ENCODE measurements at places on chromosomes 7 and 10.

- DNase-seq: no peak
These were observed 11.5 kb upstream of the YAE1 start for GRCh38 chr7:39554583-39555165.

GRCh38 chr10:3054851-3055199, 12.5 kb upstream of the PFKP start:
- DNase-seq: no peak

DNA sequence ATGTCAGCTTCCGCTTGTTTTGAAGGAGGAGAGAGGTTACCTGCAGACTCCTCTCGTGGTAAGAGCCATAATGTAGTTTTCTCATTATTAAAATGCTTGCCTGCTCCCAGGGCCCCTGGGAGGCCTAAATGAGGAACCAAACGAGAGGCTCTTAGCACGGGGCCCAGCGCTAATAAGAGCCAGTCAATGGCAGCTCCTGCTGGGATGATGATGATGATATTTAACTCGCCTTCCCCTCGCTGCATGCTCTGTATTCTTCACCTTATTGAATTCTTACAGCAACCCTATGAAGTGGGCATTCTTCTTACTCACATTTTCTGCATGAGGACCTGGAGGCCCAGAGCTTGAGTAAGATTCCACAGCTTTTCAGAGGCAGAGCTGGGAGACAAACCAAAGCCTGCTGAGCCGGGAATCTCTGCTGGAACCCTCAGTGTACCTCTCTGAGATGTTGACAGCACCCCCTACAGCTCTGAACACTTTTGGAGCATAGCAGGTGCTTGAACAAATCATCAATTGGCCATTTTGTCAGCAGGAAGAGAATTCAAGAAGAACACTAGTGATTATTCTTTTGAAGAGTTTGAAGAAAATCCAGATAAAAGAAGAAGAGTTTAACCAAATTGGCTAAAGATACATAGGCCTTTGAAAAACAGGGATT, 93.1 kb upstream of the HABP2 start:
- DNase-seq: no peak

GRCh38 chr7:7443806-7444350, 91.8 kb downstream of the COL28A1 start:
- no peak for DNase-seq

DNA sequence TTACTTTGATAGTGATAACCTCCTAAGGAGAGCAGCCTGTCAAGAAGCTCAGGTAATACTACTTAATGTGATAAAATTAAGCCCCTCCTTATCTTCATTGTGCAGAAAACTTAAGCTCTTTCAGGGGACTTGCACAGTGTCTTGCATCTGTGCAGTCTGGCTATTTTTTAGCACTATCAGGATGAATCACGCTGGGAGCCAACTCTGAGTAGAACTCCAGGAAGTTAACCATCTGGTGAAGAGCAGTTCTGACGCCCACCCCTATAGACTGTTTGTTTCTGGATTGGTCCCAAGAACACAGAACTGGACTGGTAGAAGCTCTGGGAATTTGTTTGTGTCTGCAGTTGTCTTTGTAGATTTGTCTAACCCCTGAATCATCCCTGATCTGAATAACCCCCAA, 41.9 kb downstream of the AGK start:
- no peak for DNase-seq

DNA sequence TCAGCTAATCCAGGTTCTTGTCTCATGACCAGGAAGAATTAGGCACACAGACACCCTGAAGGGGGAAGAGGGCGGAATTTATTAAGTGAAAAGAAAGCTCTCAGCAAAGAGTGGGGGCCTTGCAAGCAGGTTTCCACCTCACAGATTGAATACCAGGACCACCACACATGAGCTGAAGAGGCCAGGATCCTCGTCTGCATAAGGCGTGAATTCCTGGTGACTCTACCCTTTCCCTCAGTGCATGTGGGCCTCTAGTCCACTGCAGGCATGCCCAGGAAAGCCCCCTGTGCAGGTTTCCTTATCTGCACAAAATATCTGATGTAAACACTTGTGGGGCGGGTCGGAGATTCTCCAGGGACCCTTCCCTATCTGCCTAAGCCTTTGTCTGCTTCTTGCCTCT, 782.1 kb upstream of the LRRN3 start:
- DNase-seq: no peak

All from HL-60 (cell line).